ENCODE measurements at places on chromosomes 12 and 14. TPM values are rescaled to one million over a fixed set of nuclear protein-coding genes. Genes with fewer than 3 reads are reported as not detected.

DNA sequence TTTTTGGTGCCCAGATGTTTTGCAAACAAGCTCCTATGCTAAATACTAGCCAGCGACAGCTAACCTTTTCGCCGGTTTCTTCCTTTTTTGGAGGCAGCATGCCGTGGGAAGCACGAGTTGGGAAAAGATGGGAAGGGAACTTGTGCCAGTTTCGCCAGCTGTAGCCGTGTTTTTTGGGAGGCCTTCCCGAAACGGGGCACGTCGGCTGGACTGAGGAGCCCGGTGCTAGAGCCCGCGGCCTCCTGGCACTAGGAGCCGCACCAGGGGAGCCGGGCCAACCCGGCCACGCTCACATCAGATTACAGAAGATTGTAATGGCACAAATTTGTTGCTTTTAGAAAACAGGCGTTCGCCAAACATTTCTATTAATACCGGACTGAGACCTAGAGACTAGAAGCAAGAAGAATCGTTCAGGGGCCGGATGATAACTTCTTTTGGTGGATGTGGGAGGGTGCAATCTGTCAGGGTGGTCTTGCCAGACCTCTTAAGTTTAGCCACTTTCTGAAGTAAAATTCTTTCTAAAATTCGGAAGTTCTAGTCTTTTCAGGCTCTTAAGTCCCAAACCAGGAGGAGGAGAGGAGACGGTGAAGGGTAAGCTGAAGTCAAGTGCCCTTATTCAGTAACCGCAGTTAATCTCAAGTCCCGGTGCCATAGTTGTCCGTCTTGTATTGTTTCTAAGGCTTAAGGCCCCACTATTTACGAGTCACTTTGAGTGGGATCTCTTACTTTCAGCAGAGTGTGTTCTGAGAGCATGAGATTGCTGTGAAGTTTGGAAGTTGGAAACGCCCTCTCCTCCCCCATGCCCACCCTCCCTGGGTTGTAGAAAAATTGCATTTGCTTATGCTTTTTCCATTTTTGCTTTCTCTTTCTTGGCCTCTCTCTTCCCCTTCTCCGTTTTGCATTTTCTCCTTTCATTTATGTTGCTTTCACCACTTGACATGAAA, 1.3 kb downstream of the RASSF3 start:
- peak; percentile 59 for DNase-seq

- DNase-seq = no peak
Observed at GRCh38 chr12:8685051-8685450, 12.7 kb upstream of the RIMKLB start.

DNA sequence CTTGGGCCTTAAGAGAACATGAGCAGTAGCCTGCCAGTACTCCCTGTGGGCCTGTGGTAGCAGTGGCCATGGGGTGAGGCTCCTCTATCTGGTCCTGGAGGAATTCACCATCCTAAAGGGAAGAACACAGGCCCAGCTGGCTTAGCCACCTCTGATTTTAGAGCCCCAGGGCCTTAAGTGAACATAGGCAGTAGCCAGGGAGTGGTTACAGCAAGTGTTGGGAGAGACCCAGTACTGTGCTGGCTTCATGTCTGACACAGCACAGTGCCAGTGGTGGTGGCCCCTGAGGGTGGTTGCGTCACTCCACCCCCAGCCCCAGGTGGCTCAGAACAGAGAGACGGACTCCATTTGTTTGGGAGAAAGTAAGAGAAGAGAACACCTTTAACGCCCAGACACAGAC, 105.1 kb downstream of the TXNDC16 start:
- no peak for DNase-seq

GRCh38 chr14:74735125-74735524, 22.2 kb downstream of the FCF1 start:
- no peak for DNase-seq

DNA sequence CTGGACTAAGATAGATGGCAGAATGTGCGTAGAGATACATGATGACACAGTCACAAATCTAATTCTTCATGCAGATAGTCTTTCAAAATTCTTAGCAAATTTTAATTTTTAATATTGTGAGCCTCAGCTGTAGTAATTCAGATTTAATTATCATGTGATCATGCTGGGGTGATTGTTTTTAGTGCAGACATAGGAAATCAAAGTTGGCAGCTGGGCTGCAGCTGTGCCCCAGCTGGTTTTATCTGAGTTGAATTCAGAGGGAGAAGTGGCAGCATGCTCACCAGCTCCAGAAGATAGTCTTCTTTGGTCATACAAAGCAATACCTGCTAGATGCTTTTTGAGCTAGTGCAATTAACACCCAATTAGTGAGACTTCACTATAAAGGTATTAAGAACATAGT, 292.9 kb downstream of the RAD51B start:
- DNase-seq = peak; percentile 94

DNA sequence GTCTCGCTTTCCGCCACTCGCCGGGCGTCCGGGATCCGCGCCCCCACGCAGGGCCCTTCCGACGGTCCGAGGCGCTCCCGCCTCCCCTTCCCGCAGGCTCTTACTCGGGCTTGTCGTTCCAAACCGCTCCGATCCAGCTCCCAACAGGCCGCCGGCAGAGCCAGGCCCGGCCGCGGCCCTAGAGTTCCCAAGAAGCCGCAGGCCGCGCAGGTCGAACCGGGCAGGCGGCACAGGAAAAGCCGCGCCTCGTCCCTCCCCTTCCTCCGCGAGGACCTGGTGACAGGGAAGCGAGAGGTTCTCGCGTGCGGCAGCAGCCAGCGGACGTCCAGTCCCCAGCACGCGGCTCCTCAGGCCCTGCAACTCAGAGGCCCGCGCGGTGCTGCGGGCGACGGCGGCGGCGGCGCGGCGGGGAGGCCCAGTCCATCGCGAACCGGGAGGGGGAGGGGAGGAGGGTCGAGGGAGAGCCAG, 272 bp downstream of the HECTD1 start:
- DNase-seq = no peak

DNA sequence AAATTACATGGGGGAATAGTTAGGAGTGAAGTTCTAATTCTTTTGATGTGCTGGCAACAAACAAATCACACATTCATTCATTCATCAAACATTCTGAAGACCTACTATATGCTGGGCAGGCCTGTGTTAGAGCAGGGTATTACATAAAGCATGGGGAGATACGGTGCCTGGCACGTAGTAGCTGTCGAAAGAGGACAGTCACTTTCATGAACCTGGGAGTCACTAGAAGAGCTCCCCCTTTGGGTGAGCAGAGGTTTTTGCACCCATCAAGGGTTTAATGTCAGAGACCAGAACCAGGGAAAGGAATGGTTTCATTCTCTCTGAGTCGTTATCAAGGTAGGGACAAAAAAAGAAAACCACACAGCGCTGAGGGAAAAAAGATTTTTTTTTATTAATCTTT, 10.0 kb downstream of the LHX5 start:
- no peak for DNase-seq

DNA sequence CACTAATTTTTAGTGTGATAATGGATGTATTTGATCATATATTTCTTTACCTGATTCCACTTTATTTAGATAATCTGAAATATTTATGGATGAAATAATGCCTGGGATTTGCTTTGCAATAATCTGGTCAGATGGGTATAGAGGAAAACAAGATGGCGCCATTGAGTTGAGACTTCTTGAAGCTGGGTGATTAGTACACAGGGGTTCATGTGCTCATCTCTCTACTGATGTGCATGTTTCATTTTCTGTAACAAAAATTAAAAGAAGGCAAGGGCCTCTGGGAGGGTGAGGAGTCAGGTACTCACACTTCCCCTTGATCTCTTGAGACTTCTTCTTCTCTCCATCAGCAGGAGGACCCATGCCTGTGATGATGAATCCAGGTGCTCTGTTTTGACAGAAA, 61.8 kb downstream of the GCH1 start:
- no peak for DNase-seq

DNA sequence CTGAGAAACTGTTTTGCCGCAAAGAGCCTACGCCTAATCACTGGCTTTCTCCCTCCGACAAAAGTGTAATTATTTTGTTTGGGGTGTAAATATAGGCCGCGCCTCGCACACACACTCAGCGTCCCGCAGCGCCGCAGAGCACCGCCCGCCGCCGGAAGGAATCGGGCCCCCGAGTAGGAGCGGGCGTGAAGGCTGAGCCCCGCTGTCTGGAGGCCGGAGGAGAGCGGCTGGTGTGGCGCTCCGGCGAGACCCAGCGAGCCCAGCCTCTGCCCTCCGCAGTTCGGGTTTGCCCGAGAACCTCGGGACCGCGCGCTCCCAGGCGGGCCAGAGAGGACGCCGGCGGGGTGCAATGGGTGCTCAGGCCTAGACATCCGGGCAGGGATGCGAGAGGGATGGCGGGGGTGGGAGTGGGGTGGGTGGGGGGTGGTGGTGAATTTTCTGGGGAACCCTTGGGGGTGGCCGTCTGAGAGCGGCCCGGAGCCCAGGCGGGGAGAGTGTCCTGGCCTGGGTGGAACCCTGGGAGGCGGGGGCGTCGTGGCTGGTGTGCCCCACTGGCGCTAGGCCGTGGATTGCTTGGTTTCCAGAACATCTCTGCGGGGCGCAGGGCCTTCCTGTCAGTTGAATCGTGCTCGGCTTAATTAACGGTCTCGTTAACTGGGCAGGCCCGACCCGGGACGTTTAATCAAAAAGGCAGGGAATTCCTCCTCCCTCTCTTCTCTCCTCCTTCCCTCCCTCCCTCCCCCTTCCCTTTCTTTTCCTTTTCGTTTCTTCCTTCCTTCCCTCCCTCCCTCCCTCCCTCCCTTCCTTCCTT, 4.7 kb upstream of the LHX5 start:
- no peak for DNase-seq

- no peak for DNase-seq
Observed at GRCh38 chr12:48423171-48423570, 49.2 kb upstream of the ANP32D start.

- no peak for DNase-seq
Observed at GRCh38 chr12:93192878-93193277, 184.8 kb upstream of the NUDT4 start.

DNA sequence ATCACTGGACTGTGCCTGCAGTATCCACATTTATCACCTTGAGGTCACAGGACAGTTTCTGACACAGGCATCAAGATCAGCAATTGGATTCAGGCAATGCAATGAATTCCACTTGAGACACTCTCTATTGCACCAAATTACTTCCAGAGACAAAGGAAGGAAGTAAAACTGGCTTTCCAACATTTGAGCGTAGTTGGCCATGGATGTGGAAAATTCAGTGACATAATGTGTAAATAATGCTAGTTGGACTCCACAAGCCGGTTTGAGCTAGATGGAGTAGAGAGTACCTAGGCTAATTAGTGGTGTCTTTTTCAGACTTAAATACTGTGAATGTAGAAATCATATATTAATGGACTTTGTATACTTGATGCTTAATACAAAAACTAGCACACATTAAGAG, 168.3 kb upstream of the SYT1 start:
- peak; percentile 17 for DNase-seq

- DNase-seq = no peak
Observed at GRCh38 chr14:53213761-53214160, 60.6 kb upstream of the DDHD1 start.

GRCh38 chr12:93825931-93826555, 148.9 kb downstream of the CRADD start:
- peak; percentile 71 for DNase-seq

DNA sequence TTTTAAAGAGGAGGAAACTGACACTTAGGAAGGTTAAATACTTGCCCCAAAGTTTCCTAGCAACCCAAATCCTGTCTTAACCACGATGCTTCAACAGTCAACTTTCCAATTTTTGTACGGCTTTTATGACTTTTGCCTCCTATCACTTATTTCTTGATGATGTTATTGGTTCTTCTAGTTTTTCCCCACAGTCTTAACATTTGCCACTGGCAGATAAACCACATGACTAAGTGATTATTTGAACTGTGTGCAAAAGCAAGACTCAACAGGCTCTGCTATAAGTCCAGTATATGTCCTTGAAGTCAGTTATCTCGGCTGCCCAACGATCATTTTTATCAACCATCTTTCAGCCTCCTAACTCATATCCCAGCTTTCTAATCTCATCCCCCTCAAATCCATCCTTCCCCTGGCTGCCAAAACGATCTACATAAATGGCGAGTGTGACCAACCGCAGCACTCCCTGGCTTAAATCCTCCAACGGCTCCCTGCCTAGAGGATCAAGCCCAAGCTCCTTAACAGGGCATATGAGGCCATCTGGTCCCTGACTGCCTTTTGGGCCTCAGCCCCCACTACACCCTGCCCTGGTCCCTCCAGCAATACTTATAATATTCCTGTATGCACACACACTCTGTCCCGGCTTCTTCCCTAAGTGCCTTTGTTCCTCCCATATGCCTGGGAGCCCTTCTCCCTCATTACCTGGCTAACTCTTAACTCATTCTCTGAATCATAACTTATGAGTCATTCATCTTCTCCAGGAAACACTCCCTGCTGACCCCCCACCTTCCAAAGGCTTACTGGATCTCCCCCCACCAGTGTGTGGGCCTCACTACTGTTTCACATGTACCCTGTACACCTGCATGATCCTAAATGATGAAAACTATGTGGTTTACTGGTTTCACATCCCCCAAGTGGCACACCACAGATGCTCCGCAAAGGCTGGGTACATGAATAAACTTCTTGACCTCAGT, 8.8 kb downstream of the VPS37B start:
- DNase-seq = peak; percentile 63

DNA sequence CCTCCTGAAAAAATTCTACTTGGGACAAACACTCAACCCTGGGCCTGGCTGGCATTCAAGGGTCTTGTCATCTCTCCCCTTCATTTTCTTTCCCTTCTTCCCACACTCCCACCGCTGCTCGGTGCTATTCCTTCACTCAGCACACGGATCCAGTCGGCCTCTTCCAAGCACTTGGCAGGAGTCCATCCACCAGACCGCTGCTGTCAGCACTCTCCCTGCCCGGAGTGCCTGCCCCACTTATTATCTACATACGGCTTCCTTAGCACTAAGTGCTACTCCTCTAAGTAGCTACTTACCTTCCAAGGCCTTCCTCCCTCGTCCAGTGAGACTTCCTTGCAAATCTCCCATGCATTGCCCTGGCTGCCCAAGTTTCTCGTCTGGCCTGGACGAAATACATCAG, 29.8 kb downstream of the CALM1 start:
- DNase-seq = peak; percentile 49

DNA sequence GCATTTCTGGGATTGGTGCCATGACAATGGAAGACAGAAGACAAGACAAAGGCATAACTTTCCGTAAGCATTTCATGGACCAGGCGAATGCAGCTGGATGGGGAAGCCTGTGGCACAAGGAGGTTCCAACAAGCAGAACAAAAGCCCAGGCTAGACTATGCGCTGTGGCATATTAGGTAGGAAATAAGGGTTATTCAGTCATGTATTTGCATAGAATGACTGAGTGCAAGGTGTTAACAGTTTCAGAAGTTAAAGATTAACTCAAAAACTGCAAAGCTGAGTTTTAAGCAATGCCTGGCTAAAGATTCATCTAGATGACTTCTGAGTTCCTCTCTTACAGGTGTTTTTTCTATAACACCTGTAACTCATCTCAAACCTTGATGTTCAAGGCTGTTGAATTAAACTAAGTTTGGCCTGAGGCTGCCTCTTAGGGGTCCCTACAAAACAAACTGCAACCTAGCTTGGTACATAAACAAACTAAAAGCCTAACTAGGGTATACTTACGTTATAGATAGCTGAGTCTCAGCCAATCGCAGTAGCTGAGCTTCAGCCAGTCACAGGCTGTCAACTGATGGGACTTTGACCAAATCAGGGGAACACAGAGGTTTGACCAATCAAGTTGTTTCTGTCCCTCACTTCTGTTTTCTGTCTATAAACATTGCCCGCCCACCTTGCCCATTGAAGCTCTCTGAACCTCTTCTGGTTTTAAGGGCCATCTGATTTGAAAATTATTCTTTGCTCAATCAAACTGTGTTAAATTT, 52.2 kb upstream of the PLBD1 start:
- DNase-seq = no peak

Gene PTPRO
- 1.2 TPM for total RNA-seq

Gene CACNA1C
- 6.5 TPM for total RNA-seq

Gene CACNA2D4
- total RNA-seq = 3.2 TPM

Gene ERP27
- 1.9 TPM for total RNA-seq

Gene PLD4
- 7.7 TPM for total RNA-seq

Gene CLEC2A
- not detected for total RNA-seq

Gene KRT81
- 0.41 TPM for total RNA-seq

Gene GPRC5D
- total RNA-seq = not detected

Gene CCNT1
- total RNA-seq = 27.3 TPM

Measured in tongue (tissue), 3 donors.